ENCODE measurements at places on chromosomes 6 and 20.

GRCh38 chr6:21664314-21665109 lies 71.0 kb downstream of the SOX4 start:
- peak; percentile 12 for DNase-seq

DNA sequence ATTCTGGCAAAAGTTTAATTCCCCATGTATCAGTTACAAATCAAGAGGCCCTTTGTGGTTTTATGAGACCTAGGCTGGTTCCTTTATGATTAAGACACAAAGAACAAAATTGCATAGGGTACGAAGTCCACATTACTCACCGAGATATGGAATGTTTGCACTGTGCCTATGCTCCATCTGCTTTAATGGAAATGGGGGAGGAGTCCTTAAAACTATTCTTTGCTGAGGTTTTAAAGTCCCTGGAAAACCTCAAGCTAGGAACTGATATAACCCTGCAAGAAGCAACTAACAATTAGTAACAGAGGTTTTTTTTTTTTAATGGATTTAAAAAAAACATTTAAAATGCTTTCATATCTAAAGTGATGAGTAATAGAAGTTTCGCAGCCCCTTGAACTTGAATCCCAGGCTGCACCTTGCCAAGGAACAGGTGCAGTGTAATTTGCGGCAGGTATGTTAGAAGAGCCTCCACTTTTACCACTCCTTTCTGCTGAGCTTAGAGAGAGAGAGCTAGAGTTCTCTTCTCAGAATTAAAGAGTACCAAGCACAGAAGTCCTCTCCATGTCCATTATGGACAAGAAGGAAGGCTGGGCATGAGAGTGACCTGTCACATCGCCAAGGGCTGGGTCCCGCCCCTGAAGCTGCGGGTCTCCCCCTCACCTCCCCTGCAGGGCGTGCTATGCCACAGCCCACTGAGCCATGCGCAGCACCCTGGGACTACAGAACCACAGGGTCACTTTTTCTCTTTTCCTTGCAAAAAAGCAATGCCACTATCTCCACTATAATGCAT lies 2.3 kb downstream of the SERPINB1 start:
- DNase-seq: no peak

DNA sequence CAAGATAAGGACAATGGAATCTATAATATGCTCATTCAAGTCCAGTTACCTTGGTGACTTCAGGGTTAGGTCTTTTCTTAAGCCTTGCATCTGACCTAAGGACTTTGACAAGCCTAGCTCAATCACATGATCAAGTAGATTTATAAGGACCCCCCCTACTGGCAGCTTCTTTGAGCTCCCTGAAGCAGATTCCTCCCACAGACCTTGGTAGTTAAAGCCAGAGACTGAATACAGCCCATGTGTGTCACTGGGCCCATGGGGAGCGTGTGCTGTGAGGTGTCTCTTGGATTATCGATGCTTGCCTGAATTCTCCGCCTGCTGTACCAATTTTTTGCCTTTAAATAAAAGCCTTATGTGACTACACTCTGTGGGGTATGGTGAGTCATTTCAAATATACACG lies 372.7 kb upstream of the RGS17 start:
- no peak for DNase-seq

DNA sequence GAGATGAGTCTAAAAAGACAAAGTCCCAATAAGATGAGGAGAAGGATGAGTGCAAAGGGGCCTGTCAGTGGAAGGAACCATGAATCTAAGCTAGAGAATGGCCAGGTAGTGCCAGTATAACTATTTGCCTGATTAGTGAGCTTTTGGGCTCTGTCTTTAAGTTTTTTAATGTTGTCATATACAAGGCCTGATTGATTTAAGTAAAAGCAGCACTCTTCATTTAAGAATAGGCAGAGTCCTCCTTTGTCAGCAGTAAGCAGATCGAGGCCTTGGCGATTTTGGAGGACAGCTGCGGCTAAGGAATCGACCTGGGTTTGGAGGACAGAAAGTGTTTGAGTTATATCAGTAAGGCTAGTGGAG lies 753.4 kb upstream of the ADGRB3 start:
- no peak for DNase-seq

- no peak for DNase-seq
Measured at GRCh38 chr20:59120491-59120890, 43.1 kb upstream of the ZNF831 start.

DNA sequence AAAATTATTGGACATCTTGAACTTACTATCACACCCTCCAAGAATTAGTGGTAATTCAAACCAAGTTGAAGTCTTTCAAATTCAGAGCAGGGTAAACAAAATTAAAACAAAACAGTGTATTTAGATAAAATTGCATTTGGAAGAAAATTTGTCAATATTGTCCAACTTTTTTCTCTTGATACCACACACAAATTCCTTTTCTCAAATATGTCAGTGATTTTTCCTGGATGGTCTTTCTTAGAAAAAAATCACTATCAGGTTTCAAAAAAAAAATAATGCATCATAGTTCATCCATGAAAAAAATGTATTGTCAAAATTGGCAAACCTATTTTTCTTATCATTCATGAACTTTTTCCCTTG lies 667.1 kb downstream of the TENT5A start:
- no peak for DNase-seq

- DNase-seq: peak; percentile 49
Measured at GRCh38 chr6:53793318-53794136, 1.3 kb upstream of the LRRC1 start.

DNA sequence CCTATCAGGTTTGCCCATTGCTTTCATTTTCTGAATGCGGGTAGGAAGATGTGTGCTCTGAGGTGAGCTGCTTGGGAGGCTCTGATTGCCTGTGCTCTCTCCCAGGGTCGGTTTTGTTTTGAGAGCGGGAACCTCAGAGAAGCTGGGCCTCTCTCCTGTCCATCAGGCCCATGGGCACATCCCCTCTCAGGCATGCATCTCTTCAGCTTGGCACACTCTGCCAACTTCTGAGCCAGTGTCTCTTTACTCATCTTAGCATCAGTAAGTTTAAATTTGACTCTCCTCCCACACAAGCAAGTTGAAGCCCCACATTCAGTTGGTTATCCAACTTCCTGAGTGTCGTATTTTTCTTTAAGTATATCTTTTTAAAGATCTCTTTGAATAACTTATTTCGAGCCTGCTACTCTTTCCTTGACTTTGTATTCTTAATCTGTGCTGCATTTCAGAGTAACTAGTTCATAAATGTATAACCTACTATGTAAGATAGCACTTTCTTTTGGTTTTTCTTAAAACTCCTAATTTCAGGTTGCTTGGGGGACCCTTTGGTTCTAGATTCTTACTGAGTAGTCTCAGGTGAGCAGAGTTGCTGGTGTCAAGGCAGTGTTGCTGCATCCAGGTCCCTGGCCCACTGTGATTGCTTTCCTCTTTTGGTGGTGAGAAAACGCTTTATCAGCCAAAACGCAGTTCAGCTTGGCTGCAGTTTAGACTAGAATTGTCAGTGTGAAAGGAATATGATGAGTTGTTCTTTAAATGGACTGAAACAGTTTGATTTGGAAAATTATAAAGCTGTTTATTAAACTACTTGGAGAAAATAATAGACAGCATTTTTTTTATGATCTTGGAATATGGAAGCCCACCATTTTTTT lies 54.8 kb downstream of the SNX9 start:
- DNase-seq: no peak

DNA sequence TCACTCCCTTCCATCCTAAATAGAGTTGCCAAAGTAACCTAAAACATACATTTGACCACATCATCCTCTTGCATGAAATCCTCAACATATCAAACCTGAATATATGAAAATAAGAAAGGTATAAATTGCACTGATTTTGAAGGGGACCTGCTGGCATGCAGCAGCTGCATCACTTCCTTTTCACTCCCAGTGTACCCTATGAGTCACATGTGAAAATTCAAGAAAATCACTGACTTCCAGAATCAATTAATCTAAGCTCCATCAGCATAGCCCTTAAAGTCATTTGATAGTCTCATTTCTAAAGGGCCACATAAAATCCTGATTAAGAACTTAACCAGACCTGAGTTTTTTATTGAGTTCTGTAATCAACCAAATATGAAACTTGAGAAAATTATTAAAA lies 24.3 kb downstream of the SNX14 start:
- no peak for DNase-seq

DNA sequence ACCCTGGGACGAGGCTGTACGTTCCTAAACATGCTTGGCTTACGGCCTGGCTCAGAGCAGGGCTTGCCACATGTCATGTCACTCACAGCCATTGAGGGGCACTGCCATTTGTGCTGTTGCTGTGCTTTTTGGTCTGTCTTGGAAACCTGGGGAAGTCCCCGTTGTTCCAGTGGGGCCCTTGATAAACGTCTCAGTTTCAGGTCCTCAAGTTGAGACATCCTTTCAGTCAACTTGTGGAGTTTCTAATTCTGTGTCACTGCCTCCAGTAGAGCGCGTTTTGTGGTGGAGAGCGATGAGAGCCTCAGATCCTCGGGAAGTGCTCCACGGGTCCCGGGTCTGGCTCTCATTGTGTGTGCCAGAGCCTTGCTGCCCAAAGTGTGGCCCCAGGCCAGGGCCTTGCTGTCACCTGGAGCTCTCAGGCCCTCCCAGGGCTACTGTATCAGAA lies 43.0 kb upstream of the CCR6 start:
- no peak for DNase-seq

GRCh38 chr6:20197251-20197650 lies 15.0 kb downstream of the MBOAT1 start:
- DNase-seq: no peak

GRCh38 chr6:70411542-70412251 lies 1.6 kb upstream of the FAM135A start:
- DNase-seq: no peak
